Effector memory CD8-positive, alpha-beta T cell (primary cell): ENCODE measurements at places on chromosomes 12 and 14.

DNA sequence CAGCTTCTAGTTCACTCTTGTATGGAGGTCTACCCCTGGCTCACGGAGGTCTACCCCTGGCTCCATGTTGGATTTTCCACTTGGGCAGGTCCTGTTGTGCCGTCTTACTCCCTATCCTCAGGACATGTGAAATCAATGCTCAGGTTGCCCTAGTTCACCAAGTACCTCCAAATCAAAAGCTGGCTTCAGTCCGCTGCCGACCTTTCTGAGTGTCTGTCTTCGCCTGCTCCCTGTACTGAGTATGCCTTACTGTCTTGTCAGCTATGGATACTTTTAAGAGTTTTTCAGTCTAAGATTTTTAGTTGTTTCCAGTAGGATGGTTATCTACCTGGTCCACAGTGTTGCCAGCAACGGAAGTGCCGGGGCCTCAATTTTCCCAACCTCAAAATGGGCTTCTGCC, 40.1 kb upstream of the BCL11B start:
- DNase-seq, result no peak

GRCh38 chr14:103518422-103519042, 4.1 kb downstream of the CKB start:
- DNase-seq, result peak; percentile 61

DNA sequence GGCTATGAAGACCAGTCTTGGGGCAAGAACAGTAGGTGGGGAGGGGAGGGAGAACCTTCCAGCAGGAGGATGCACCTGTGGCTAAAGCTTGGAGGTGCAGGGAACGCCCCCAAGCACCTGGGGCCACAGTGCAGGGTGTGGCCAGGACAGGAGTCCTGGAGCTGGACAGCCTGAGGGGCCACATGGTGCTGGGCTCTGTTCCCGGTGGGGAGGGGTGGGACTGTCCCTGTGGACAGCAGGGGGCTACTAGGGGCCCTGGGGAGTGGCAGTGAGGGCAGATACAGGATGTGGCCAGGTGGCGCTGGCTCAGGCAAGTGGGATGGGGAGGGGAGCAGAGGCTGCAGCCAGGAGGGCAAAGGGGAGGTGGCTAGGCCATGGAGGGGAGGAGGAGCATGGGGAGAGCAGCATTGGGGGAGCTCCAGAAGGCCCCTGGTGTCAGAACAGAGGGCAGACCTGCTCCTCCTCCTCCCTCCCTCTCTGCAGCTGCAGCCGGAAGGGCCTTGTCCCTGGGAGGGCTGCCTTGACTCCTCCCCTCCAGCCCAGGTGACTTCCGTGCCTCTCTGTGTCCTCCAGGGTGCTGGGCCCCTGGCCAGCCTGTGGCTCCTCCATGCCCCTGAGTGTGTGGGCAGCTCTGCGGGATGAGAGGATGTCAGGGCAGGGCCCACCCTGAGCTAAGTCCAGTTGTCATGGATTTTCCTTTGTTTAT, 68.4 kb upstream of the DLK1 start:
- DNase-seq, result no peak

GRCh38 chr12:67391034-67391433, 121.9 kb downstream of the CAND1 start:
- no peak for DNase-seq

GRCh38 chr12:50387972-50388478, 8.4 kb downstream of the FAM186A start:
- no peak for DNase-seq

- DNase-seq, result peak; percentile 18
Measured at GRCh38 chr12:92363295-92364146, 217.9 kb upstream of the BTG1 start.
